Activated T-cell treated with anti-CD3 and anti-CD28 coated beads for 24 hours (primary cell): ENCODE measurements at places on chromosomes 12 and 14.

- no peak for DNase-seq
These were observed 130.9 kb downstream of the NDUFA12 start for GRCh38 chr12:94872671-94872970.

- DNase-seq: no peak
These were observed 2.7 kb downstream of the CHD4 start for GRCh38 chr12:6604259-6605029.

GRCh38 chr14:55689981-55690871 lies 110.2 kb downstream of the KTN1 start:
- DNase-seq: no peak

- no peak for DNase-seq
These were observed 90.3 kb downstream of the STAB2 start for GRCh38 chr12:103677341-103677740.

DNA sequence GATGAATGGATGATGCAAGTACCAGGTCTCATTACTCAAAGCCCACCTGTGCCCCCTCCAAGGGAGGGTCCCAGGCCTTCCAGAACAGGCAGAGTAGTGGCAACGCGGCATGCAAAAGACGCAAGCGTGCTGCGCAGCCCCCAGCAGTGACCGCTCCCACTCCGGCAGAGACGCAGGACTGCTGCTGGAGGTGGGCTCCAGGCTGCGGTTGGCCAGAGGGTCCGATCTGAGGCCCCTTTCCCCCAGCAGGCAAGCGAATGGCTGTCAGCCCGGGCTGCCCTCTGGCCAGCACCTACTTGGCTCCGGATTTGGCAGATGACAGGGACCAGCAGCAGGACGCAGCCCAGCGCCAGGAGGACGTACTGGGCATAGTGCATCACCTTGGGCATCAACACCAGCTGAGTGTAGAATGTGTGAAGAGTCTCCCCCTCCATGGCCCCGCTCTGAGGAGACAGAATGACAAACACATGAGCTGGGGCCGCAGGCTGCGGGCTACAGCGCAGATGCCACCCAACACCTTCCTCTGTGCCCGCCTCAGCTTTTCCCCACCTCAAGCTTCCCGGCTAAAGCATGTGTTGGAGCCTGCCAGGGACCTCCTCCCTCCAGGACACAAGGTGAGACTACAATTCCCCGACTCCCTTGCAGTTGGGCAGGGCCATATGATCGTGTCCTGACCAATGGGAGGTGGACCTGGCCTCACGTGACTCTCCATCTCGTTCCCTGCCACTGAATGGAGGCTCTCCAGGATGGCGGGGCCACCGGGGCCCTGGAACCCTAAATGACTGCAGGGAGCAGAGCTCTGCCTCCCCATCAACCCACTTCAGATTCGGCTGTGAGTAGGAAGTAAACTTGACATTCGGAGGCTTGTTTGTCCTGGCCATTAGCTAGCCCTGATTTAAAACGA lies 77.4 kb downstream of the SCARB1 start:
- no peak for DNase-seq

- no peak for DNase-seq
These were observed 30.9 kb upstream of the DYRK2 start for GRCh38 chr12:67617629-67618028.

DNA sequence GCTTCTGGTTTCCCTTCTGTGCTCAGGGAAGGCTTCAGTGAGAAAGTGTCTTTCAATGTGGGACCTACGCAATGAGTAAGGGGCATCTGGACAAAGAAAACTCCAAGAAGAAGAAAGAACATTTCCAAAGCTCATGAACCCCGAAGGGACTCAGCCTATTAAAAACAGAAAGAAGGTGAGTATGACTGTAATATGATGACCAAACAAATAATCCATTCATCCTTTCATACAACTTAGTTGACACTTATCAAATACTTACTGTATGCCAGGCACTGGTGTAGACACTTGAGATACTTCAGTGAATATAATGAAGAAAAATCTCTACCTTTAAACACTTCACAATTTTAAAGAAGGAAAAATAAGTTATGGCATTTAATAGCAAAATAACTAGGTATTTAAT lies 1054.2 kb upstream of the FOXG1 start:
- DNase-seq: no peak

GRCh38 chr14:99075061-99075460 lies 196.9 kb downstream of the BCL11B start:
- no peak for DNase-seq

GRCh38 chr12:40351976-40352375 lies 127.2 kb downstream of the LRRK2 start:
- no peak for DNase-seq

- no peak for DNase-seq
These were observed 586.9 kb downstream of the CCER1 start for GRCh38 chr12:90368081-90368480.

- no peak for DNase-seq
These were observed 23.3 kb downstream of the AHNAK2 start for GRCh38 chr14:104954746-104955395.

DNA sequence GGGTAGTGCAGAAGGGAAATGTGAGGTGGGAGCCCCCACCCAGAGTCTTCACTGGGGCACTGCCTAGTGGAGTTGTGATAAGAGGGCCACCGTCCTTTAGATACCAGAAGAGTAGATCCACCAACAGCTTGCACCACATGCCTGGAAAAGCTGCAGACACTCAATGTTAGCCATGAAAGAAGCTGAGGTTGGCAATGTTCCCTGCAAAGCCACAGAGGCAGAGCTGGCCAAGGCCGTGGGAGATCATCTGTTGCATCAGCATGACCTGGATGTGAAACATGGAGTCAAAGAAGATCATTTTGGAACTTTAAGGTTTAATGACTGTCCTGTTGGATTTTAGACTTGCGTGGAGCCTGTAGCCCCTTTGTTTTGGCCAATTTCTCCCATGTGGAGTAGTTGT lies 468.4 kb upstream of the FOXG1 start:
- DNase-seq: no peak

DNA sequence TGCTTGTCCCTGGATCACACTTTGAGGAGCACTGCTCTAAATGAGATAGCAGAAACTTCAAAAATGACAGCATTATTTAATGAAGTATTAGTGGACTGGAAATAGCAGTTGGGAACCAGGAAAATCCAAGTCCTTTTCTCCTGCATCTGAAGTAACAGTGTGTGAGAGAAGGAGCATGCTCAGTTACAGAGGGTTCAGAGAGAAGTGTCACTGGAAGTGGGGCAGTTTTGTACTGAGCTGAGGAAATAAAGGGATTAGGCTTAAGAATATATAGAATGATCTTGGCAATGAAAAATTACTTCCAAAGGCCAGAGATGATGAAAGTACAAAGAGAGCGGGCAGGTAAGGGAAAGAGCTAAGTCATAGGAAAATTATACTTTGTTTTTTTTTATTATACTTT lies 130.9 kb downstream of the MIPOL1 start:
- no peak for DNase-seq

DNA sequence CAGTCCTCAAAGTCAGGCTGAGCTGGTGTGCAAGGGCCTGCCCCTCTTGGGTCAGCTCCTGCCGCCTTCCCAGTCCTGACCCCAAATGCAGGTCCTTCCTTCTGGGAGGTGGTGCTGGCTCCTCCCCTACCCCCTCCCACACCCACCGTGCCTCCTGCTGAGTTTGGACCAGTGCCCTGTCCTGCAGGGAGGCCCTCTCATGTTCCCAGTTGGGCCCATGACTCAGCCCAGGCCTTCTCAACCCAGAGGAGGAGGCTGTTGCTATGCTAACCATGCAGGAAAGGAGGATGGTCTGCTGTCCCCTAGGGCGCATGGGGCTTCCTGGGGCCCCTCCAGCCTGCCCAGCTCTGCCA lies 4.4 kb downstream of the ZBTB42 start:
- DNase-seq: no peak

DNA sequence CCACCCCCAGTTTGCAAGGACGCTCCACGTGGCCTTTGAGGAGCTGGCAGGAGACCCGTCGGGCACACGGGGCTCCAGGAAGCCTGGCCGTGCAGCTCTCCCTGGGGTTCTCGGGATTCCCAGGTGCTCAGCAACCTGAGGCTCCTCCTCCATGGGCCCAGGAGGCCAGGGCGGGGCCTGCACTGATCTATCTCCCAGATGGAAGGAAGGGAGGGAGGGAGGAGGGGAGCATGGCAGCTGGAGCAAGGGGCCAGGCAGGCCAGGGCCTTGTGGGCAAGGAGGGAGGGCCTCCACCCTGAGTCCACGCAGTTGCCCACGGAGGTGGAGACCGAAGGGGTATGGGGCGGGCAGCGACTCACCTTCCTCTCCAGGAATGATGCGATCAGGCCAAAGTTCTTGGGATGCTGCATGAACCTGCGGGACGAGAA lies 127.3 kb downstream of the RFLNA start:
- DNase-seq: no peak

DNA sequence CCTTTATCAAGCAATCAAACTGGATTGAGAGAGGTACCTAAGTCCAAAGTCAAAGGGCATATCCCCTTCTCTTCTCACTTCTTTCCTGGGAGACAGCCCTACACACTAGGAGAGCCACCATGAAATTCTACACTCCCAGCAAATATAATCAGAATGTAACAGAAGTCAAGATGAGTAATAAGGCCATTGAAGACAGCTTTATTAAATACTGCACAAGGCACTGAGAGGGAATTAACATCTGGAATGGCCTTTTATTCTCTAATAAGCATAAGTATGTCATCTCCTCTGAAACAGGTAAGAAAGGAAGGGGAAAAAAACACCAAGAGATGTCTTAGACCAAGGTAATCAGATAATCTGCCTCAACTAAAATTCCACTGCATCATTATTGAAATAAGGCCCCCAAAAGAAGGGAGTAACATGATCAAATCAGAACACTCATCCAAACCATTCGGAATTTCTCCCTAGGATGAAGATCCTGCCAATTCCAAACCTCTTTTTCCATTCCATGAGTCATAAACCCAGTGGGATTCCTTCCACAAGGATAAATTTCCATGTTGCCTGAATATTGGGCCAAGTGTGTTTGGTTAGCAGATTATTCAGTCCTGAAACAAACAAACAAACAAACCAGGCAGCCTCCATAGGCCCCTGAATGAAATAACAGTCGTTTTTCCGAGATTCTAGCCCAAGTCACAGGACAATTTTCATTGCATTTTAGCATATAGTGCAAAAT lies 19.9 kb downstream of the SLC35F4 start:
- DNase-seq: no peak

DNA sequence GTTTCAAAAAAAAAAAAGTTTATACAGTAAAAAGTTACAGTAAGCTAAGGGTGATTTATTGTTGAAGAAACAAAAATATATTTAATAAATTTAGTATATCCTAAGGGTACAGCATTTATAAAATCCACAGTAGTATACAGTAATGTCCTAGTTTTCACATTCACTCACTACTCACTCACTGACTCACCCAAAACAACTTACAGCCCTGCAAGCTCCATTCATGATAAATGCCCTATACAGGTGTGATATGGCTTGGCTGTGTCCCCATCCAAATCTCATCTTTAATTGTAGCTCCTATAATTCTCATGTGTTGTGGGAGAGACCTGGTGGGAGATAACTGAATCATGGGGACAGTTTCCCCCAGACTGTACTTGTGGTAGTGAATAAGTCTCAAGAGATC lies 61.7 kb downstream of the TC2N start:
- no peak for DNase-seq

DNA sequence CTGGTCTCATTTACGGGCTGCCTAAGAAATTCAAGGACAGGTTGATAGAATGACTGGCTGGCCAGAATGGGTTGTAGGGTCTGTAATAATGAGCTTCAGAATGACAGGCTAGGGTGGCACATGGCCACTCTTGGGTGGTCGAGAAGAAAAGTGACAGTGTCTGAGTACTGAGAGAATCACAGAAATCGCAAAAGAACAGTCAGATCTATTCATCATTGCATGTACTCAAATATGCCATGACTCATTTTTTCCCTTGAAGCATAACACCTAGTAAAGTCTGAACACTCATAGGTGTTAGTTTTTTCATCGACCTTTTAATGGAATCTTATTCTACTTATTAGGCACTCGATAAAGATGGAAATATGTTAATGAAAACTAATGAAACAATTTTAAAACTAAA lies 37.8 kb upstream of the SEL1L start:
- DNase-seq: no peak

DNA sequence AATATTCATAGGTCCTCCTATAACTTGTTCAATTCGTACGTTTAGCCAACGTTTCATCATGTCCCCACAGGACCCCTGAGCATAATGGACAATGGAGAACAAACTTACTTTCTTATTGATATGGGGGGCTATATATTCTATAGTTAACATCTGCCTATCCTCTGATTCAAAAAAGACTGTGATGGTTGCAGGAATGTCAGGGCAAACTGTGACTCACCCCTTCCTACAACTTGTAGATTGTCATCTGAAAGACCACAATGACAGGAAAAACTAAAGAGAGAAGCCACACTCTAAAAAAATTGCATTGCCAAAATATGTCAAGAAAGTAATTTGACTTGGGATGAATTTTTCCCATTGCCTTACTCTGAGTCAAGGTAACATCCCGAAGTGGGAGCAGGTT lies 50.8 kb downstream of the CATSPERB start:
- no peak for DNase-seq

DNA sequence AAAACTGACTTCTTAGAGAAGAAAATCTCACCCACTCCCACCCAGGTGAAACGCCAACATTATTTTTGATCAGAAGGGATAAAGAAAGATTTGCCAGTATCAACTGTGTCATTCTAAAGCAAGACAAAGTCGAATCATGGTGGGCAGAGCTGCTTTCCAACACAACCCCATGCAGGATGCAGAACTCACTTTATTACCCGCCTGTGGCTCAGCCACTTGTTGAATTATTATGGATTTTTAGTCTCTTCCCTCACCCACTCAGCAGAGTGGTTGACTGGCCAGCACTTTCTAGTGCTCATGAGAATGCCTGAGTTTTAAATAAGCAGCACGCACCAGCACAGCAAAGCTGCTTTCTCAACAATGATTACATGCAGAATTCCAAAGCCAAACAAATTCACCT lies 32.1 kb downstream of the CRACR2A start:
- DNase-seq: no peak

DNA sequence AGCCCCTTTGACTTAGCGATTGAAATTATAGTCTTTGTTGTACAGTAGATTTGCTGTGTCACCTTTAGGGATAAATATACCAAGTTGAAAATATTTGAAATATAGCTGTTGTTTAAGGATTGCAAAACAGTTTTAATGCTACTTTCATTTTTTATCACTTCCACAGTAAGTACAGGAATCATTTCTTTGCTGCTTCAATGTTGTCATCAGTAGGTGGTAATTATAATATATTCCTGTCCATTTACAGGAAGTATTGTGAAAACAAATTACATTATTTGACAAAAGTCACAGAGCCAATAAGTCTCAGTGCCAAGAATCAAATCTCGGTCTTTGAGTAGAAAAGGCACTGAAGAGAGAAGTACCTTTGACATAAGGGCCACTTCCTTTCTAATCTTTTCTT lies 342.6 kb upstream of the RGS6 start:
- no peak for DNase-seq

DNA sequence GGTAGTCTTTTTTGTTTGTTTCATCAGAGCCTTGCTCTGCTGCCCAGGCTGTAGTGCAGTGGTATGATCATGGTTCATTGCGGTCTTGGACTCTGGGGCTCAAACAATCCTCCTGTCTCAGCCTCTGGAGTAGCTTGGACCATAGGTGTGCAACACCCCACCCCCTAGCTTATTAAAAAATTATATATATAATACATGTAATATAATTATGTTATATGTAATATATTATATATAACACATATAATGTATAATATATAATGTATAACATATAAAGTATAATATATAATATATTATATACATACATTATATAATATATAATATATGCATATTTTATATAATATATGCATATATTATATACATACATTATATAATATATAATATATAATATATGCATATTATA lies 21.8 kb downstream of the LHX5 start:
- DNase-seq: no peak

GRCh38 chr14:34060651-34060999 lies 109.8 kb upstream of the EGLN3 start:
- DNase-seq: no peak
